ENCODE measurements at places on chromosomes 6 and 20.

DNA sequence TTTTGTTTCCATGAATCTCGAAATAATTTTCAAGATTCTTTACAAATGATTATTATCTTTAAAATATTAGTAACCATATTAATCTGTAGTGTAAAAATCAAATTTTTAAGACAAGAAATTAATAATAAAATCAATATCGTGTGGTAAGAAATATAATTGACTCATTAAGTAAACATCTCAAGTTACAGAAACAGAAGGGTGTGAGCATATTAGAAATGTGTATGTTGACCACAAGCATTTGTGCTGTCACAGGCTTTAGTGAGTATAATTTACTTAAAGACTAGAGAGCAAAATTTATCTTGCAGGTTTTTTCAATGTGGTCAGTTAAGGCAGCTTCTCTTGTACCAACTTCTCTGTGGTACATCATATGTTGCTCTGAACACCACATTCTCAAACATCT, 566.5 kb upstream of the IRAK1BP1 start:
- DNase-seq: no peak

DNA sequence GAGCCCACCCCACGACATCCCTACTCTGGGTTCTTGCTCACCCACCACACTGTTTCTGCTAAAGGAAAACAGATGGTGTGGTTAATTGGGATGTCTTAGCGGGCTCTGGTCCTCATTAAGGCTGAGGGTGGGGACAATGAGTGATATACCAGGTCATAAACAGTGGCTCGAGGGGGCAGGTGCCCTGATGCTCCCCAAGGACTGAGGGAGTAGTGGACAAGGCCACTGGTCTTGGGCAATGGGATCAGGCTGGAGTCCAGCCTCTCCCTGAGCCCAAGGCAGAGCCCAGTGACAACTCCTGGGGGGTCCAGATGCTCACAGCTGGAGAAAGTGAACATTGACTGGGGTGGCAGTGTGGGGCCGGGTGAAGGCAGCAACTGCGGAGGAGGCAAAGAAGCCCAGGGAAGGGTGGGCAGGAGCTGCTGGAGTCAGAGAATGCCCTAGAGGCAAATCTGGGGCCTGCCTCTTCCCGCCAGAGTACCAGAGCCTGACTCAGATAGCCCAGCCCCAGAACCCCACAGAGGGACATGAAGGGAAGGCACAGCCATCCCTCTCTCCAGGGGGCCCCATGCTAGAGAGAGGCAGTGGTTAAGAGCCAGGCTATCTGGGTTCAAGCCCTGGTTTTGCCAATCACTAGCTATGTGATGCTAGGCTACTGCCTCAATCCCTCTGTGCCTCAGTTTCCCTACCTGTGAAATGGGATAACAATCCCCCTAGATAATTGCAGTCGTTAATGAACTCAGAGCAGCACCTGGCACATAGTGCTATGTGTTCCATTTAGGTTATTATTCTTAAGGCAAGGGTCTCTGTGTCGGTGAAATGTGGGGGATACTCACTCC, 72.3 kb downstream of the MRPL14 start:
- peak; percentile 41 for DNase-seq

- no peak for DNase-seq
These were observed 49.4 kb downstream of the ERMARD start for GRCh38 chr6:169800668-169801395.

DNA sequence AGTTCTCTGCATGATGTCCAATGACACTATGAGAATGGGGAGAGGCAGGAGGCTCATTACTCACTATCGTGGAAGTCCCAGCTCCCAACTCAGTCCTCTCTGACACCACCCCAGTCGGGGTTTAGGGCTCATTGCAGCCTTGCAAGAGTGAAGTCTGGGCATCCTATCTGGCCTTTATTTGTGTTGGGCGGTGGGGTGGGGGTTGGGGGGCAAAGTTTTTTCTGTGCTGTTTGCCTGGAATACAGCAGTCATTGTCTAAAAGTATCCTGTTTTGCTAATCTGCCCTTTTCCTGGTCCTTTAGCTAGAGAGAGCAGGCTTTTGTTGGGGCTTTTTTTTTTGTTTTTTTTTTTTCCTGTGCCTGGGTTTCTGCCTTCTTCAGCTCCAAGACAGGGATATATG, 174.2 kb downstream of the MYLK4 start:
- no peak for DNase-seq

DNA sequence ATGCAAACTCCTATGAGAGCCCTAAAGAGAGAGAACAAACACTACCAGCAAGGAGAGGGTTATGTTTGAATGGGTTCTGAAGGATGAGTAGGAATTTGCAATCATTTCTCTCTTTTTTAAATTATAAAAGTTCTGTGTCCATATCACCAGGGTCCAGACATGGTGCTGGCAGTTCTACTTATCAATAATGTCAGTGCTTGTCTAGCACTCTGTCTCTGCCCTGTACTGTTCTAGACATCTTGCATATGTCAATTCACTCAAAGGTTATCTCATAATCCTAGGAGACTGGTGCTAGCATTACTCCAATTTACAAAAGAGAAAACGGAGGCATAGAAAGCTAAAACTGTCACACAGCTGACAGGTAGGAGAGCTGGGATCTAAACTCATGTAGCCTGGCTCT, 101.3 kb downstream of the VEGFA start:
- no peak for DNase-seq

DNA sequence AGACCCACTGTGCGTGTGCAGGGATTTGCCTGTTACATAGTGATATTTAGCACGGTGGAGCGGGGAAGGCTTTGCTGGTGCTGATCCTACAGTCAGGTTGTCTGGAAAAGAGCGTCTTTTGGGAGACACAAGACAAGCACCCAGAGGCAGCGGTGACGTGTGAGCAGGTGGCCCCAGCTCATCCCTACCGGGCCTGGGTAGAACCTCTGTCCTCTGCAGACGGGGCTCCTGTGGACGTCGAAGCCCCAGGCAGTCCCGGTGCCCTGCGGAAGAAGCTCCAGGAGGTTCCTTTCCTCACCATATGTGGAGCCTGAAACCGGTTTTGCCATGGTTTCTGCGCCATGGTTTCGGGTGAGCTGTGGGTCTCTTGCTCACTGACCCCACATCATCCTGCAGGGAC, 68.9 kb upstream of the AFDN start:
- no peak for DNase-seq

DNA sequence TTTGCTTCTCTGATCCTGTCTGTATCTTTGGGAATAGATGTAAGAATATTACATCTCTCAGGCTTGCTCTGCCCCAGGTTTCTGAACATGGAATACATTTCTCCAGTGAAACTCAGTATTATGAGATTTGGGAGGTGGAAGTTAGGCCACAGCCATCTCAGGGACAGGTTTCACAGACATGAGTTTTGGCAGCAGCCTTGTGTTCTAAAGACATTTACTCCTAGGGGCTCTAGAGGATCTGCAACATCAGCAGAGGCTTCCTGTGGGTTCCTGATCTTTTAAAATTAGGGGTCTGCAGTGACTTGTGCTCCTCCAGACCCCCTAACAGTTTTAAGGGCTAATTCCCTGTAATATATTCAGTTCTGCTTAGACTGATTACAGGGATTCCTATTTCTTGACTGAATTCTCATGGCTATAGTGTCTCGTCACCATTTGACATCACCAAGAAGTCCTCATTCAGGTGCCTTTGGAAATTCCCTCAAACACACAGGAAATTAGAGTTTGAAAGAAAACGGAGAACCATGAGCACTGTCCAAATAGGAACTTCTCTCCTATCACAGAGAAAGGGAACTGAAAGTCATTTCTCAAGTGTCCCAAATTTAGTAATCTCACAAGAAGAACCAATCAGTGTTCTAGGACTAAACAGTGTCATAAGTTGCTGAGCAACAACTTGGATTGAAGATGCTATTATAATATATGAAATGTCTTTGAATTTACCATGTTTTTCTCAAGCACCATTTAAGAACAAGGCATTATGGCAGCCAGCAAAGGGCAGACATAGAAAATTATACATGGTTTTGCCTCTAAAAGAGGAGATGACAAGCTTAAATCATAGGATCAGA, 2.5 kb upstream of the HLA-DRA start:
- peak; percentile 90 for DNase-seq

DNA sequence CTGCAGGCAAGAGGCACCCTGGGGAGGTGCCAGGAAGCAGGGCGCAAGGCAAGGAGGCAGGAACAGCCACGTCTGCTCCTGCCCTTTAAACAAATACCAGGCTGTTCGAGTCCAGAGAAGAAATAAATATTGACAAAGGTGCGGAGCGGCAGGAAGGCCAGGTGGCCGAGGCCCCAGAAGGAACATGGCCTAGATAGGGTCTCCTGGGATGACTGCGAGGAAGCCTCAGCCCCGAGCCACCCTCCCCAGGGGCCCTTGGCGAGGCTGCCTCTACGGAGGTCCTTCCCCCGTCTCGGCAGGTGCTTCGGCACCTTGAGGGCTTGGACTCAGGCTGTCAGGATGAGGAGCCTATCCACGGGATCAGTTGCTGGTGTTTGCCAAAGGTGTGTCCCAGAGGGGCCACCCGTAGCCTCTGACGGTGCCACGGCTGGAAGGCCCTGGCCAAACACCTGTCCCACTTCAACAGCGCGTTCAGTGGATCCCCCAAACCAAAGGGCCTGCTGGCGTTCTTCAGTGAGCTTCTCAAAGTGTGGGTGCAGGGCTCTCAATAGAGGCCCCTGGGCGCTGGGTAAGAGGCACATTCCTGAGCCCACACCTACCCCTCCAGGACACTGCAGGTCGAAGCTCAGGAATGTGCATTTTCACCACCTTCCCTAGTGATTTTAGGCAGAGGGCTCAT, 39.8 kb downstream of the SNX5 start:
- no peak for DNase-seq

GRCh38 chr6:139597771-139598755, 223.6 kb upstream of the CITED2 start:
- no peak for DNase-seq

GRCh38 chr20:54155736-54156317, 18.0 kb downstream of the CYP24A1 start:
- DNase-seq: no peak

- no peak for DNase-seq
These were observed 506.7 kb downstream of the KIF16B start for GRCh38 chr20:16066571-16066970.

DNA sequence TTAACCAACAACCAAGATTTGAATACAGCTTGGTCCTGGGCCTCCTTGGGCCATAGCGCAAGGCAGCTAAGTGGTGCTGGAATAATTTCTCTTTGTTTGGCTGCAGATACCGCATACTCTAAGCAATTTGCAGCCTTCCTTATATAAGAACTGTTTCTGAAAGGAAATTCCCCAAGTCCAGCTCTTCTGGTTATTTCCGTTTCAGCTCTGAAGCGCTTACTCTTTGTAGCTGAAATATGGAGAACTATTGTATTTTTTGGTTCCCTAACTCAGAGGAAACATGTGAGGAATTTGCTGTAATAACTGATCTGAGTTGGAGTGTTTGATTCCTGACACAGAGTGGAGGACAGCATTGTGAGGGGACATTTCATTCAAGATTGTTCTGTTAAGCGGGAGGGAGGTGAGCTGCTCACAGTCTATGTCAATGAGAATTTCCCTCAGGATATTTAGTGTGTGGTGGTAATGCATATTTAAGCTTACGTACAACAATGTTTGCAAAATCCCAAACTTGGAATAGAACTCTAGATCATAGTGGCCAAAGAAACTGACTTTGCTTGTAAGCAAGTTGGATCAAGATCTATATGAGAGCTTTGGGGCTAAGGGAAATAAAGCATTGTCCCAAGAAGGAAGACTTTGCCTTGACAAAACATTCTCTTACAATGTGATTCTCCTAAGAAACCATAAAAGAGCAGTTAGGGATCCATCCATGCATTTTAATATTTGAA, 576.6 kb upstream of the FLRT3 start:
- no peak for DNase-seq

DNA sequence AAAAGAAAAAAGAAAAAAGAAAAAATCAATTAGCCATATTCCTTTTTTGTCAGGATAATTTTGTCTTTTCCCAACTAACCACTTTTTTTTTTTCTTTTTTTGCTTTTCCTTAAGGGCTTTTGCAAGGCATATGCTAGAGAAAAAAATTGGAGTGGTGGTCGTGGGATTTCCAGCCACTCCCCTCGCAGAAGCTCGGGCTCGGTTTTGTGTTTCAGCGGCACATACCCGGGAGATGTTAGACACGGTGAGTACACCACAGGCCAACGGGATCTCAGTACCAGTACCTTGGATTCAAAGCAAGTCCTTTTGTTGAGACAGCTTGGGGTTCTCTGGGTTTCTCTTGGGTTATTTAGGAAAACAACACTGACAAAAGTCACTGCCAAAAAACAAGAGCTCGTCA, 61.2 kb upstream of the ISM1 start:
- no peak for DNase-seq

- no peak for DNase-seq
These were observed 30.9 kb upstream of the SLA2 start for GRCh38 chr20:36676701-36677421.

DNA sequence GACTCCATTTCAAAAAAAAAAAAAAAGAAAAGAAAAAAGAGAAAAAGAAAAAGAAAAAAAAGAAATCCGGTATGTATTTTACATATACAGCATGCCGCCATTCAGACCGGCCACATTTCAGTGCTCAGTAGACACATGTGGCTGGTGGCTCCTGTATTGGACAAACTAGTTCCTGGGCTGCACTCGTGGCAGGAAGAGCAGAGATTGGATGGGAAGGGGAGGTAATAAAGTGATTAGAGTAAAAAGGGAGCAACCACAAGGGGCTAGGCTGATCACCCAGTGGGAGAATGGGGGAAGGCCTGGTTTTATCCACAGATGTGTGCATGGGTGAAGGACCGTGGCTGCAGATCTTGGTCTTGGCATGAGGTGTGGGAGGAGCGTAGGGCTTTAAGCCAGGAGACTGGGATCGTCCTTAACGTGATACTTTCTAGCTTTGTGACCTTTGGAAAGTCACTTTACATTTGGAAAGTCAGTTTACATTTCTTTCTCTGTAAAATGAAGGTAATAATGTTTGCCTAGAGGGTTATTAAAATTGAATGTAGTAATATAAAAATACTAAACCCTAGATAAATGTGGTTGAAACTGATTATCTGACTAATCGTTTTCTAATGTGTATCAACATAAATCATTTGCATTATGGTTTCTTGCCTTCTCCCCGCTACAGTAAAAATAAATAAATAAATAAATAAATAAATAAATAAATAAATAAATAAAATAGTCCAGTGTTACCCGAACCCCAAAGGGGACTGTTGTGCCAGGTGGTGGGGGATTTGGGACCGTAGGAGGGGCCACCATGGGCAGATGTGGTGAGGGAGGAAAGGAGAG, 869 bp upstream of the TRIM15 start:
- DNase-seq: no peak

DNA sequence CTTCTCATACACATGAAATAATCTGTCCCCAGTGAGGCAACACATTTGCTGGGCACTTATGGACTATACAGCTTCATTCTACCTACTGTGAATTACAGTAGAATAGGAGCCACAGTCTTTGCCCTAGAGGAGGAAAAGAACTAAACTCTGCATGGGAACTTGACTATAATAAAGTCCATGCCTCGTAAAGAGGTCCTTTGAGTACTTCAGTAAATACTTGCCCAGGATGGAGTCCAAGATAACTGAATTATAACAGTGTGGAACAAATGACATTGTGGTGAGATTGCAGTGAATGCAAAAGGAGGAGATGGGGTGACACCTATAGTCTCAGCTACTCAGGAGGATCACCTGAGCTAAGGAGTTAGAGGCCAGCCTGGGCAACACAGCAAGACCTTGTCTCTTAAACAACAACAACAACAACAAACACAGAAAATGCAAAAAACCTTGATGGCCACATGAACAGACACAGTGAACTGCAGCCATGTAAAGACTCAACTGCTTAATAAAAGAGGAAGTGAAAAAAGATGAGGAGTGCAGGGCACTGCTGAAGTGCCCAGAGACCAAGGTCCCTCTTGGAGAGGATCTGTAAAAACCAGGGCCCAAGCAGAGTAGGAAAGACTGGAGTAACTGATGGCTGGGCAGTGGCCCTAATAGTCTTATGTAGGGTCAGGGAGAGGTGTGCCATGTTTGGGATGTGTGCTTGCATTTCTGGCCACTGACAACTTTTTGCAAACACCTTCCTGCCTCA, 3.7 kb downstream of the MRPS18A start:
- DNase-seq: peak; percentile 23

Measured in common myeloid progenitor, CD34-positive (primary cell).